ENCODE measurements at places on chromosomes 6 and 20.

DNA sequence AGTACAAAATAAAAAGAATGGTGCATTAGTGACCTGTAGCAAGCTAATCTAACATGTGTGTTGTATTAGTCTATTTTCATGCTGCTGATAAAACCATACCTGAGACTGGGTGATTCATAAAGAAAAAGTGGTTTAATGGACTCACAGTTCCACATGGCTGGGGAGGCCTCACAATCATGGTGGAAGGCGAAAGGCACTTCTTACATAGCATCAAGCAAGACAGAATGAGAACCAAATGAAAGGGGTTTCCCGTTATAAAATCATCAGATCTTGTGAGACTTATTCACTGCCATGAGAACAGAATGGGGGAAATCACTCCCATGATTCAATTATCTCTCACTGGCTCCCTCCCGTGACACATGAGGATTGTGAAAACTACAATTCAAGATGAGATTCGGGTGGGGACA lies 45.4 kb upstream of the AIG1 start:
- DNase-seq, result no peak

DNA sequence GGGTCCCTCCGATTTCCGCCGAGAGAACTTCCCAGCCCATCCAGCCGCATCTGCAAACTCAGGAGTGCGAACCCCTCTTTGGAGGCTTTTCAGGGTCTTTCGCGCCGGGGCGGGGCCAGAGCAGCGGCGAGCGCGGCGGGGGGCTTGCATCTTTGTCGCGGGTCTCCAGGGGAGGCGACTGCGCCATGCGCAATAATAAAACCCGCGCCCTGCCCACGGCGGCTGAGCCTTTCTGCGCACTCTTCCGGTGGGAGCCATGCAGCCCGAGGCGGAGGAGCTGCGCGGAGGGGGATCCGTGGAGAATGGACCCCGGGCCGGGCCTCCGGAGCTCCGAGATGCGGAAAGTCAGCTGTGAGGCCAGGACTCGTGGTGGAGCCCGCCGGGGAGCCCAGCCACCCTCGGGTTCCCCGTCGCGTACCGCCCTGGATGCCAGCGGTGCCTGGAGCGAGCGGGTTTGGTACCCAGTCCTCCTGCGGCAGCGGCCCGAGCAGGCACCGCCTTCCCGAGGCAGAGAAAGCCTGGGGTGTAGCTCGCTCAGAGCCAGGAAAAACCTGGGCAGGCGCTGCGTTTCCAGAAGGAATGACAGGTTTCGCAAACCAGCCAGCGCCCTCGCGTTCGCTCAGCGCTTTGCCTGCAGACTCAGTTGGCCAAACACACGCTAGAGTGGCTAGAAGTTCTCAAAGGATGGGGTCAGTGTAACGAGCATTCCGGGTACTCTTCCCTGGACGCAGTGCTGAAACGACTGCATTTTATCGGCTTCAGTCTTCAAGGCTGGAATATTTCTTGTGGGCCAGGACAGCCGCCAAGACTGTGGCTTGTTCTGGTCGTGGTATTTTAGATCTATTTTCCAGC lies 1.2 kb downstream of the AKAP12 start:
- DNase-seq, result peak; percentile 52

- DNase-seq, result no peak
These were observed 76.8 kb downstream of the HIVEP2 start for GRCh38 chr6:142867988-142868812.

DNA sequence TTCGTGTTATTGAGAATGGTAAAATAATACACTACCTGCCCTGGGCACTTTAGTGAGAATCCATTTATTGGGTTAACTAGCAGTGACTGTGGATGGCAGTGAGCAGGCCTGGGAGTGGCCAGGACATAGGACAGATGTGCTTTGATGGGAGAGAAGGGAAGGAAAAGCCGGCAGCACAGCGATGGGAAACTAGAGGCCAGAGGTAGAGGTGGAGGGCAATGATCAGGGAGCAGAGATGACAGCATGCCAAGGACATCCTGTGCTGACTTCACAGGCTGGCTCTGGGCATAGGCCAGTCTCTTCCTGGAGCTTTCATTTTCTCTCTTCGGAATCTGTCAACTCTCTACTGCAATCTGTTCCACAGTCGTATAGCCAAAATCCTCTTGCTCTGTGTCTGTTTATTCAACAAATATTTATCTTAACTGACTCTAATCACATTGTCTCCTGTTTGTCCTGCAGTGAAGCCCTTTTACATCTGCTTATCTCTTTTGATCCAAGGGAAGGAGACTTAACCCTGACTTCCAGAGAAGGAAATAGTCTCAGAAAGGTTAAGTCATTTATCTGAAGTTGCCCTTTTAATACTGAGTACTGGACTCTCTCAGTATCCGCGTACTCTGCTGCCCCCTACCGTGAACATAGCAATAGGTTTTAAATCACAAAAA lies 18.4 kb upstream of the MMP24 start:
- peak; percentile 57 for DNase-seq

DNA sequence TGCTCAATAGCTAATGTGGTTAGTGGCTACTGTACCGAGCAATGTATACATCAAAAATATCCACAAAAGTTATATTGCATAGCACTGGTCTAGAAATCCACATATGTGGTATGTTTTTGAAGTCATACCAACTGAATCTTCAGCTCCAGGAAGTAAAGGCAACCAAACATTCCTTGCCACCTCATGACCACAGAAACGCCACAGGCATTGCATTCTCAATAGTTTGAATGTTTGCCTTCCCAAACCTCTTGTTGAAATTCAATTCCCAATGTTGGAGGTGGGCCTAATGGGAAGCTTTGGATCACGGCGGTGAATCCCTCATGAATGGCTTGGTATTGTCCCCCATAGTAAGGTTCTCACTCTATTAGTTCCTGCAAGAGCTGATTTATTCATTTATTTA lies 18.2 kb upstream of the ZNF391 start:
- DNase-seq, result no peak

- DNase-seq, result no peak
These were observed 5.1 kb downstream of the RIPK1 start for GRCh38 chr6:3073382-3073781.

DNA sequence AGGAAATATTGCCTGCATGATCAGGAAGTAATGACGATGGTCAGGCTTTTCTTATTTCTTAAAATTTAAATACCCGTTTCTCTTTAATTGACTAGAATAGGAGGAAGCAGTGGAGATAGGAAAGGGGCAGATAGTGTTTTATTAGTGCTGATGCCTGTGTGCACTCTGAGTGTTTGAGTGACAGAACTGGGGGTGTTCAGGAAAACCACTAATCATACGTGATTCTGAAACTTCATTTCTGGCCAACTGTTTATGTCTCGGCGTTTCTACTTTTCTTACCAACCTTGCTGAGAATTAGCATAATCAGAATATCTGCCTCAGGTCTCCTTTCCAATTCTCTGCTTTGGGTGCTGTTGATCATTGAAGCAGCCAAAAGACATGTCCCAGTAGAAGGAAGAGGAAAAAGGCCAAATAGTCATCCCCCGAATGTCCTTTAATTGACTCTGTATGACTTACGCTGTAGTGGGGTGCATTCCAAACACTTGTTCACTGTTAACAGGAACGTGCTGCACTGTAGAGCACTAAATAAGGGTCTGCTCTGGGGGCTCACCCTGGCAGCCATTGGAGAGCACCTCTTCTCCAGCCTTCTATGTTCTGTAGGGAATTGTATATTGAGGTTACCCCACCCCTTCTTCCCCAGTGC lies 152.9 kb downstream of the JARID2 start:
- DNase-seq, result no peak

DNA sequence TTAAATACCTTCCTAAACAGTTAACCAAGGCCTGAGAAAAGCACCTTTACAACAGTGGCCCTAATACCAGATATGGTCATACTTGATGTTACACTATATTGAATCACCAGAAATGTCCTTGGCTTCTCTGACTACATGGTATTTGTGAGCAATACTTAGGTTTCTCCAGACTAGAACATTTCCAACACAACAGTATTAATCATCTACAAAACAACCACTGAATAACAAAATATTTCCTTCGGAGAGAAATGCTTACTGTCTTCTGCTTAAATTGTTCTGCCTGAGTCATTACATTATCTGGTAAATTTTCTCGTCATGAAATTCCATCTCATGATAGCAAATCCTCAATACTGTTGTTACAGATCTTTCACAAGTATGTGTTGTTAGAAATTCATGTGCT lies 252.9 kb upstream of the RUNX2 start:
- no peak for DNase-seq

- DNase-seq, result no peak
These were observed 16.7 kb downstream of the WFDC3 start for GRCh38 chr20:45774945-45775344.

- DNase-seq, result no peak
These were observed 154.3 kb downstream of the IPCEF1 start for GRCh38 chr6:154202339-154202738.

DNA sequence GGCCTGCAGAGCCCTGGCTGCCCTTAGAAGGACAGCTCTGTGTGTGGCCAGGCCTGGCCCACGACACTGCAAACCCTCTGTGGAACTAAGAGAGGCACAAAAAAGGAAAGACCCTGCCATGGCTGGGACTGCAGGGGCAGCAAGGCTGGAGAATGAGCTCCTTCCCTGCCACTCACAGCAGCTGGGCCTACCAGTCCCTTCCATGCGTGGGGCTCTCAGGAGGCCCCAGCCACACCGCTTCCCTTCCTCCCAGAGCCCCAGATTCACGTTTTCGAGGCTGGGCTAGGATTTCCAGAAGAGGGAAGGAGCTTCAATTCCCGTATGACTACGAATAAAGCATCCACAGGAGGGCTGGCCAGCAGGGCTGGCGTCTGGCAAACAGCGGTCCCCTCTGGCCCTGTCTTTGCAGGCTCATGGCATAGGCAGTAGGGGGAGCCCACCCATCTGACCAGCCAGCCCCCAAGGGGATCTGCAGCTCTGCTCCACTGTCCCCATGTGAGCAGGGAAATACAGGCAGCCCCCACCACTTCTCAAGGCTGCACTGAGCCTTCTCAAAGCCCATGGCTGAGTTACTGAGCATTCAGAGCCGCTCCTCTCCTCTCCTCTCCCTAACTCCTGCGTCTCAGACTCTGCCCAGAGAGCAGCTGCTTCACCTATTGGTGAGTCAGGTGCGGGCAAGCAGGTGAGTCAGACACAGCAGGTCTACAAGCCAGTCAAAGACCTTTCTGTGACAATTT lies 53.1 kb downstream of the NINL start:
- DNase-seq, result no peak

- DNase-seq, result no peak
These were observed 85.9 kb upstream of the TRAF3IP2 start for GRCh38 chr6:111691345-111692225.

DNA sequence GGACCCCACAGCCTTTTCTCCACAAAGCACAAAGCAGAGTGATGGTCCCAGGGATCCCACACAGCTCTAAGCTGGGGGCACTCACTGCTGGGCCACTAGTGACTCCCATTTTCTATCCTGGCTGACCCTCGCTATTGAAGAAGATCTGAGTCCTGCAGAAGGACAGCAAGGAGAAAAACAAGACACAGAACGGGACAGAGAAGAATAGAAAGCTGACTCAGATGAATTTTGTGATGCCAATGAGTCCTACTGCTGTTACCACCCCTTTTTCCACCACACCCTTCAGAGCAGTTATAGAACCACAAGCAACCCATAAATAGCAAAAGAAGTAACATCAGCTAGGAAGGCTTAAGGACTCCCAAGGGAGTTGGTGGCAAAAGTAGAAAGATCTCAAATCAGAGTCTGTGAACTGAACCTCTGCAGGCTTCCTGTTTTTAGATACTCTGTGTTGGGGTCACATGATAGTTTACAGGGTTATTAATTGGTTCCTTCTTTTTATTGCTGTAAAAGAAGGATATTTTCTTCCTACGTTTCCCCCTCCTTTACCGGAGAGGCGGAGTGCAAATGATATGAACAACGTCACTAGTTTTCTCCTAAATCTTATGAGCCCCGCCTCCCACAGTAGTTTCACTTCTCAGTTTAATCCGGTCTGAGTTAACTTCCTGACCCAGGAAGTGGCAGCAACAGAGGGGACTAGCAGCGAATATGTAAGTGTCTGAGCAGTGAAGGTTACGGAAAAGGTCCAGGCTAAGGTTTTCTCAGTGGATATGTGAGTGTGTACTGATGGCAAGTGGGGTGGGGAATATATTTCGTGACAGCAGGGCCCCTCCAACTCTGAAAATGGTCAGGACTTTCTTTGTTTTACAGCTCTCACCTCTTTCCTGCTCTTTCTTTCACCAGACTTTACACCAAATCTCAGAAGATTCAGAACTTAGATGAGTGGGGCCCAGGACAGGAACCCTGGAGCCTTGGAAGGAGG lies at the start of gene TRIM38:
Gene TRIM38 (plus strand): TSS at position 654 of the 979 bp plus-strand sequence. CDS start 3,721 bp downstream, outside the sequence.
- no peak for DNase-seq

DNA sequence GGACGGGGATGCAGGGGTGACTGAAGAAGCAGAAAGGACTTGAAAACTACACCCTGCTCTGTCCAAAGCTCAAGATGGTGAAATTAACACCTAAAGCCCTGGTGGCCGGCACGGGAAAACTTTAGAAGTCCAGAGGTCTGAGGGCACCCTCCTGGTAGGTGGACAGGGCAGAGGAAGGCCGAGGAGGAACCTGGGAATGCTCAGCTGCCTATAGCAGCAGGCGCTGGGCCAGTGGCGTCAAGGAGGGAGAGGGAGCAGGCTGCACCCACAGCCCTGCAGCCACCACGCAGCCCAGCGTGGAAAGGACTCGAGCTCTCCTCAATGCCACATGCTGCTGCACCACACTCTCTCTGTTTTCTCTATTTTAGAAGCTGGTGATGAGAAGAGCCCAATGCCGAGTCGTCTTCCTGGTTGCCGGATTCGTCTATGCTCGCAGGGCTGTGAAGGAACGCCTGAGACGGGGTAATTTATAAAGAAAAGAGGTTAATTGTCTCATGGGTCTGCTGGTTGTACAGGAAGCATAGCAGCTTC lies 248.3 kb upstream of the AFDN start:
- DNase-seq, result no peak

GRCh38 chr6:117275711-117276110 lies 10.4 kb downstream of the VGLL2 start:
- DNase-seq, result no peak

DNA sequence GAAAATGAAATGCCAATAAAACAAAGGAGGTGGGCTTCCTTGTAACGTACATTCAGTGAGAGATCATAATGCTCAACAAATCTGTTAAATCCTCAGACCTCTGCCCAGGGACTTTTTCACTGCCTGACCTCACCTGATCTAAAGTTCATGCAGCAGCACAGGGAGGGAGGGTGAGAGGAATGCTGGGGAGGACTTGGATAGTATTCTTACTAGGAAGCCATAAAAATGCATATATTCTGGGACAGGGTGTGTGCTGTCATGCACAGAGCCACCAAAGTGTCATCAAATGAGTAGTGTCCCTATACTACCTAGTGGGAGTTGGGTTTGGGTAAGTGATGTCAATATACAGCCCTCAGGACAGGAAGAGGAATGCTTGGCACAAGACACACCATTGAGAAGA lies 32.6 kb downstream of the CLIC5 start:
- DNase-seq, result no peak

- peak; percentile 53 for DNase-seq
These were observed 42.6 kb upstream of the ZNFX1 start for GRCh38 chr20:49320460-49320859.

- no peak for DNase-seq
These were observed 501 bp upstream of the ELOVL5 start for GRCh38 chr6:53349209-53349693.

GRCh38 chr6:41061196-41061726 lies 8.3 kb downstream of the APOBEC2 start:
- no peak for DNase-seq
